ENCODE measurements at places on chromosomes 11 and 22.

DNA sequence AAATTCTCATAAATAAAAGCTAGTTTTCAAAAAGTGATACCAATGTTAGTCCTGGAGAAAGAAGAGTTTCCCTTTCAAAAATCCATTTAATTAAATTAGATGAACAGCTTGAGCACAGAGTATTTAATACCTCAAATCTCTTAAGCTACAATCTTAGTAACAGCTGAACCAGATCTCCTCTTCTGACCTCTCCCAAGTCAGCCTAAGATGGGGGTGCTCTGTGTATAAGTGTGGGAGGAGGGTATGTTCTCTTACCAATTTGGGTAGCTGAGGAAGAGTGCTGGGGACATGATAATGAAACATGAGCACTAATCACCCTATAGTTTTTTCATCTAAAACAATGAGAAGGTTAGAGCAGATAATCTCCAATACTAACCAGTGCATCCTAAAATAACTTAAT, 9.6 kb downstream of the TPH1 start:
- DNase-seq = no peak

DNA sequence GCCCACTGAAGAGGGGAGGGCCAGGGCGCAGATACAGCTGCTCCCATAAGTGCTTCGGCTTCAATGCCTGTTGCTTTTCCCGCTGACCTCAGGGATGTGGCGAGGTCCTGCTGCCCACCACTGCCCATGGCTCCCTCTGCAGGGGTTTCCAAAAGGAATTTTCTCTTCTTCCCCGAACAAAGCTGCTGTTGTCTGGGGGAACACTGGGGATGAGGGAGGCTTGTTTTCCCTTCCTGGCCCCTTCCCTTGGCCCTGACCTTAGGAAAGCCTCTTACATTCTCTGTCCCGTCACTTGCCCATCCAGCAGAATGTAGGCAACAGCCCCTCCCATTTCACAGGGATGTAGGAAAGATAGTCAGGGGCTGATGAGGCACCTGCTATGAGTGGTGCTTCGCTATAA, 34.8 kb downstream of the CD82 start:
- DNase-seq = no peak

DNA sequence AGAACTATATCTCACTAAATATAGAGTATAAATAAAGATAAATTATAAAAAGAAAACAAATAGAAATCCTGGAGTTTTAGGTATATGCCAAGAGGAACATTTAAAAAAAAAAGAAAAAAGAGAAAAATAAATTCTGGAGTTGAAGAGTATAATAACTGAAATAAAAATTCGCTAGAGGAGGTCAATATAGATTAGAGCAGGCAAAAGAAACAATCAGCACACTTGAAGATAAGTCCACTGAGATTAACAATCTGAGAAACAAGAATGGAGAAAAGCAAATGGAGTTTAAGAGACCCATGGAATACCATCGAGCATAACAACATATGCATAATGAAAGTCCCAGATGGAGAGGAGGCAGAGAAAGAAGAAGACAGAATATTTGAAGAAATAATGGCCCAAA, 14.3 kb upstream of the BEST1 start:
- DNase-seq = no peak

GRCh38 chr11:62404901-62405300, 13.9 kb upstream of the SCGB1A1 start:
- DNase-seq = no peak

DNA sequence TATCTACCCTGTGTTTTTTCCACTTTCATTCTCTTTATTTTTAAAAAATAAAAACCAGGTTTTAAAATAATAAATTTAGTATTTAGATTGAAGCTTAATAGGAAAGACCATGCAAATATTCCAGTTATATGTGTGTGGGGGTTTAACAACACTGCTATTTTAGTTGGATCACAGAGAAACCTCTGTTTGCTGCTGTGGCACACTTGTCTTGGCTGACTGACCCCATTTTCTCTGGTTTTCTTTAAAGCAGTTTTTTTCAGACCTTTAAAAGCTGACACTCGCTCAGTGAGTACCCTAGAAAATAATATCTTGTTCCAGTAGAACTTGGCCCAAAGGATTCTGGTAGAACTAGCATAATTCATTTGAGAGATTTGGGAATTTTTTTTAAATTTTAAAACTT, 31.6 kb downstream of the ACER3 start:
- no peak for DNase-seq

GRCh38 chr11:86551288-86552092, 120.9 kb downstream of the ME3 start:
- DNase-seq = no peak

GRCh38 chr11:88174709-88175568, at the start of gene RAB38:
Gene RAB38 (minus strand): TSS chr11:88175443. CDS start chr11:88175384, 59 bp downstream.
- DNase-seq = no peak

- no peak for DNase-seq
Observed at GRCh38 chr22:22343581-22344296, 99.2 kb downstream of the VPREB1 start.

GRCh38 chr11:68584991-68585524, 99.3 kb upstream of the GAL start:
- DNase-seq = no peak

- no peak for DNase-seq
Observed at GRCh38 chr11:57287884-57288283, 36.9 kb downstream of the TNKS1BP1 start.

GRCh38 chr11:119727523-119728151, 1.4 kb downstream of the NECTIN1 start:
- no peak for DNase-seq

DNA sequence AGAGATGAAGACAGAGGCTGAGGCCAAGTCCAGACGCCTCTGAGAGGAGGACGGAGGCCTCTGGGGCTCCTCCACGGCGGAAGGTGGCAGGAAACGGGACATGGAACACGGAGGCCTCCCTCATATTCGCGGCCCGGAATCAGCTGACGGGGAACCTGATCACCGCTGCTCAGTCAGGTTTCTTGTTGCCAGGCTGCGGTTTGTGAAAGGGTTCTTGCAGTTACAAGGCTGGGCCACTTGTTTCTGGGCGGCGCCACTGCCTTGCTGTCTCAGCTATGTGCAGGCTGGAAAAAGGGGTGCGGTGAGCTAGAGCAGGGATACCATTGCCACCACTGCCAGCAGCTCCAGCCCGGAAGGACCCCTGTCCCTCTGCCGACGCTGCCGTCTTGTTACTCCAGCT, 10.0 kb upstream of the MMP1 start:
- no peak for DNase-seq

- no peak for DNase-seq
Observed at GRCh38 chr11:110912437-110912836, 200.2 kb upstream of the ARHGAP20 start.

DNA sequence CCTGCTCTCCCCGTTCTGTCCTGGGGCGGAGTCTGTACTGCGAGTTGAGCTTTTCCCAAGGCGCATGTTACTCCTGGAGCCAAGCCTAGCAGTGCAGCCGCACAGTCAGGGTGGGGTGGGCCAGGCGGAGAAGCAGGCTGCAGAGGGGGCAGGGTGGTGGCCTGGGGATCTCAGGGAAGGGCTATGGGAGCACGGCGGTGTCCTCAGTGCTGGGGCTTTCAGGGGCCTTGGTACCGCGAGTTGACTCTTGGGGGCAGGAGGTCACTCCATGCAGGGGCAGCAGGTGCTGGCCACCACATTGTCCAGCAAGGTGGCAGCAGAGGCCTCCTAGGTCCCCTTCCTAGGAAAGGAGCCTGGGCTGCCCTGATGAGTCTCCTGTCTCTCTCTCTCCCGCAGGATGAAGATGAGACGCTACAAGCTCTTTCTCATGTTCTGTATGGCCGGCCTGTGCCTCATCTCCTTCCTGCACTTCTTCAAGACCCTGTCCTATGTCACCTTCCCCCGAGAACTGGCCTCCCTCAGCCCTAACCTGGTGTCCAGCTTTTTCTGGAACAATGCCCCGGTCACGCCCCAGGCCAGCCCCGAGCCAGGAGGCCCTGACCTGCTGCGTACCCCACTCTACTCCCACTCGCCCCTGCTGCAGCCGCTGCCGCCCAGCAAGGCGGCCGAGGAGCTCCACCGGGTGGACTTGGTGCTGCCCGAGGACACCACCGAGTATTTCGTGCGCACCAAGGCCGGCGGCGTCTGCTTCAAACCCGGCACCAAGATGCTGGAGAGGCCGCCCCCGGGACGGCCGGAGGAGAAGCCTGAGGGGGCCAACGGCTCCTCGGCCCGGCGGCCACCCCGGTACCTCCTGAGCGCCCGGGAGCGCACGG, 14.9 kb upstream of the MIEF1 start:
- DNase-seq = no peak

DNA sequence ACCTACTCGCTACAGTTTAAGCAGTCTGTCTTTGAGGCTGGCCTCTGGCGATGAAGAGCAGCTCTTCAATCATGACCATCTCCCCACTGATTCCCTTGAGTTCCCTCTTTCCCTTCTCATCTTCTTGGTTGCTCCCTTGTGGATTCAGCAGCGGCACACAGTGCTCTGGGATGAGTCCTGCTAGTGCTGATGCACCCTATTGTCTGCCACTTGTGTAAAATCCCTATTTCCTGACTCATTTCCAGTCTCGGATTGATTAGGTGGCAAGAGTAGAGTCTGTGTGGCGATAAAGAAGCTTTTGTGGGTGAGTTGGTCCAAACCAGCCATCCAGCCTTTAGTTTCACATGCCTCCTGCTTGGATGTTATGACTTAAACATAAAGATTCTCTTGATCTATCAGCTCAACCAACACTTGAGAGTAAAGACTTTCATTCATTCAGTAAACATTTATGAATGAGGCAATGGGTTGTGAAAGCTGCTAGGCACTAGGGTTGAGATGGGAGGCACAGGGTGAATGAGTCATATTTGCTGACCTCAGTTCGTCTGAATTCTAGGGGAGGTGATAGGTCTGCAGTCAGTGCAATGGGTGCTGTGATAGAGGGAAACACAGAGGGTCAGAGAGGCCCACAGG, 219.4 kb upstream of the RAG2 start:
- DNase-seq = no peak

DNA sequence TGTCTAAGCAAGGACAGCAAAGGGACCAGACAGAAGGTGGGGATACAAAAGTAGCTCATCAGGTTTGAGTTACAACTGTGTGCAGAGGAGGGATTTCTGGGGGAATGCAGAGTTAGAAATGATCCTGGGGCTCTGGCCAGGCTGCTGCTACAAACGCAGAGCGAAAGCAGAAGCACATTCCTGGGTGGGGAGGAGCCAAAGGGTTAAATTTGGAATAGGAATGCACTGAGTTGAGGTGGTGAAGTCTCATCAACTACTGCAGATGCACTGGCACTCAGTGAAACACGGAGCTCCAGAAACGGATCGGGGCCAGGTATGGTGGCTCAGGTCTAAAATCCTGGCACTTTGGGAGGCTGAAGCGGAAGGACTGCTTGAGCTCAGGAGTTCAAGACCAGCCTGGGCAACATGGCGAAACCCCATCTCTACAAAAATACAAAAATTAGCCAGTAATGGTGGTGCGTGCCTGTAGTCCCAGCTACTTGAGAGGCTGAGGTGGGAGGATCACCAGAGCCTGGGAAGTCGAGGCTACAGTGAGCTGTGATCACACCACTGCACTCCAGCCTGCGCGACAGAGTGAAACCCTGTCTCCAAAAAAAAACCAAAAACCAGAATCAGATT, 3.2 kb downstream of the CHKA start:
- no peak for DNase-seq

DNA sequence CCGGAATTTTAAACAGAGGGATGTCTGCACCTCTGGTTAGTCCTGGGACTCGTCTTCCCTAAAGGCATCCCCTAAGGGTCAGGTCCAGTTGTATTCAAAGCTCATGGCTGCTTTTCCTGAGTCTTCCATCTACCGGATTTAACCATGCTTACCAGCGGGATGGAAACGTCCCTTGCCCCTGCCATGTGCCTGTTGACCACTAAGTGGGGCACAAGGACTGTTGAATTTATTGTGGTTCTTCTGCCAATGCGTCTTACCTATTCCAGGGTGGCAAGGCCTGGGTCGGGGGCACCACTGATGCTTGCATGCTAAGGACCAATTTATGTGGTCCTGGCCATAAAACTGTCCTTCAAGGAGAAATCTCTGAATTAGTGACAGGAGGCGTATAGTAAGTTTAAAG, 25.6 kb downstream of the ANKRD42 start:
- DNase-seq = no peak

DNA sequence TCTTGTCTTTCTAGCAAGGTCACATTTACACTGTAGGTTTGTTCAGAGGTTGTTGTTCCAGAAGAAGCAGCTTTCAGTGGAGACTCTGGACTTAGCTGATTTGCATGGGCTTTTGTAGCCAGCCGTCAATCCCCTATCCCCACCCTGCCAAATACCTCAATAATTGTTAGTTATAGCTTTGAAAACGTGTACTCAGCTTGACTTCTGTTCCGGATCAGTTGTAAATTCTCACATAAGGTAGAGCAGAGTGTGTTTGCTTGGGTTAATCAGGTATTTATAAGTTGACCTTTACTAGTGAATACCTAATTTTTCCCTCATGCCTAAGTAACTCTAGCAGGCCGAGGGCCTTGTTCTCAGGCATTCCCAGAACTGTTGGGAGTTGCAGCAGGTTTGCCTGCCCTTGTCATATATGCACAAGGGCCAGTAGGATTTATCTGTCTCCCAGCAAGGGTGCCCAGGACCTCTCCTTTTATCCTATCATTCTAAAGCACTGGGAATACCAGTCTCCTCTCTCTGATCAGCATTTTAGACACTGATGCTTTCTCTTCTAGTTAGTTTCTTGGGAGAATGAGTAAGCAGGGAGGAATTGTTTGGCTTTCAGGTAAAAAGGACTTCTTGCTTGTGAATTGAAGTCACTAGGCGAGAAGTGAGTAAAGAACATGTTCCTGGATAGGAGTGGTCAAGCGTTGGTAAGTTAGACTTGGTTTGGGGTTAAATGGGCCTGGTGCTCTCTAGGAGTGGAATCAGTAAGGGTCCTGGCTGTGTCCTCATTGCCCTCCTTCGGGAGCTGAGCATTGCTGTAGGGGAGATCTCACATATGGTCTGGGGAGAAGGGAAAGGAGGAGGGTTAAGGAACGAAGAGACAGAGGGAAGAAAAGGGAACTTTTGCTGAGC, 22.1 kb downstream of the STIM1 start:
- DNase-seq = no peak

- no peak for DNase-seq
Observed at GRCh38 chr11:88179971-88180629, 4.9 kb upstream of the RAB38 start.

DNA sequence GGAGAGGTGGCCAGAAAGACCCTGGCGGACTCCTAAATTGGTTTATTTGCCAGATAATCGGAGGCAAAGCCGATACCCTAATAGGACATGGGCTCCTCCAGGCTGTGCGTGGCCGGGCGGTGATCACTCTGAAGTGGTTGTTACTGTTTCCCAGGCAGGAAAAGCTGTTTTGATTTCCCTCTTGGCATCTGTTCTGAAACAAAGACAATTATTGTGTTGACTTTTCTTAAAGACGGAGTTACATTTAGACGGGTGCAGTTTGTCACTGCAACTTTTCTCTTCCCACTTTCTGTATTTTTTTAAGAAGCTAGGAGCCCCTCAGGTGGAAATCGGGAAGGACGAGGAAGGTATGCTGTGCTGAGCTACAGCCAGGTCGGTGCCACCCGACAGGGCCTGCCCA, 1288.4 kb downstream of the BRD1 start:
- no peak for DNase-seq

- DNase-seq = no peak
Observed at GRCh38 chr11:73461964-73462363, 85.8 kb downstream of the RELT start.
